Activated CD8-positive, alpha-beta memory T cell treated with anti-CD3 and anti-CD28 coated beads for 4 hours (primary cell): ENCODE measurements at places on chromosomes 13 and 19.

- DNase-seq: no peak
These were observed 523.0 kb downstream of the MYO16 start for GRCh38 chr13:109152311-109152820.

GRCh38 chr13:80458543-80458942 lies 117.6 kb upstream of the SPRY2 start:
- DNase-seq: no peak

GRCh38 chr13:67238277-67238859 lies 8.2 kb upstream of the PCDH9 start:
- DNase-seq: no peak

- no peak for DNase-seq
These were observed 48.0 kb downstream of the LRCH1 start for GRCh38 chr13:46600943-46601311.

GRCh38 chr19:58364146-58364545 lies 1.6 kb upstream of the ZNF497 start:
- DNase-seq: no peak

- DNase-seq: no peak
These were observed 57.3 kb downstream of the IRS2 start for GRCh38 chr13:109728791-109729731.
